Left lung (tissue), 14 donors: ENCODE measurements at places on chromosomes 12 and 14. TPM values are rescaled to one million over a fixed set of nuclear protein-coding genes. Genes with fewer than 3 reads are reported as not detected.

Gene GZMB
- 0.53 TPM for polyA plus RNA-seq

Gene P2RX2
- 4.2 TPM for polyA plus RNA-seq

DNA sequence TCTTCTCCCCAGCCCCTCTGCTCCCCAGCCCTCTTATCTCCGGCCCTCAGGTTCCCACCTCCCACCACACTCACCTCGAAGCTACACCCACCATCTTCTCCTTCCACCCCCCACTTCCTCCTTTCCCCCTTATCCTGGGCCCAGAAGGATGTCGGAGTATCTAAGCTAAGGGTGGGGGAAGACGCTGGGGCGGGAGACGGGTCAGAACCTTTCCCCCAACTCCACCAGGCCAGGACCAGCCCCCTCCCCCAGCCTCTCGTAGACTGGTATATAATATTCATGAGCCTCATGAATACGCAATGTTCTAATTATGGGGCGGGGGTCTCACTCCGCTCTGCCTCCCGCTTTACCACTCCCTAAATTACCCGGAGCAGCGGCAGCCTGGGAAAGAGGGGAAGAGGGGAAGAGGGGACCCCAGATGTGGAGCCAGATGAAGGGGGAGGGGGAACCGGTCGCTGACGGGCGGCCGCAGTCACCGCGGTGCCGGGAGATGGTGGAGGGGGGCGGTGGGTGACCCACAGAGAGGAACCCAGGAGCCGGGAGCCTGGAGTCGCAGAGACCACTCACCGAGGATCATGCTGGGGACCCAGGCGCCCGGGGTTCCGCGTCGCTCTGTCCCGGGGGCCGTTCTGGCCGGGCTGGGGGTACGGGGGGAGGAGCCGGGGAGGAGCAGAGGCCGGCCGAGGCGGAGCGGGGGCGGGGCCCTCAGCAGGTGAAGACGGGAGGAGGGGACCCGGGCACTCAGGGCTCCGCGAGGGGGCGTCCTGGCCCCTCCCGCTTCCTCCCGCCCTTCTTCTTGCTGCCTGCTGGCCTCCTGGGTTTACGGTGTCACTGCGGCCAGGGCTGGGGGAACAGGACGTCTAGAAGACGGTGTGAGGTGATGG lies 6.4 kb upstream of the ZNF385A start:
- peak; percentile 65 for DNase-seq

DNA sequence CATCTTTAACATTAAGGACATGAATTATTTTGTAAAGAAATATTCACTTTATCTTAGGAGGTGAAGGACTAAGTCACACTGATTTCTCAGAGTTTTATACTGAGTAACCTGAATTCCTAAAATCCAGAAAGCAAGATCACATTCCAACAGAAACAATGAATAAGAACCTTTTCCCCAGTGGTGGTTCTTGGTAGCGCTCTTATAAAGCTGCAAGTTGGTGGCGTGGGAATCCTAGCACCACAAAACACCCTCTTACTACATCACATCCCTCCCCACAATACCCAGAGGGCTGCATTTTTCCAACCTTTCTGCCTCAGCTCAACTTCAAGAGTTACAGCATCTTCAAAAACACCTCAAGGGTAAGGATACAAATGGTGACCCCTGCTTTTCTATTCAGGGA lies 44.0 kb upstream of the SMUG1 start:
- no peak for DNase-seq

DNA sequence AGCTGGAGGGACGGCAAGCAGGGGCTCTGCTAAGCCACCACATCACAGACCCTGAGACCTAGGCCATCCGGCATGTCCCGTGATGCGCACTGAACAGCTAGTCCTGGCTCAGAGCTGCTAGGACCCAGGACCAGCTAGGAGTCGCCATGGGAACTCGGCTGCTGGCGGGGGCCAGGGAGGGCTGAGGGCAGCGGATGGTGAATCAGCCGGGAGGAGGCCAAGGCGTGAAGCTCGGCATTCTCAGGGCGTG lies 5.1 kb downstream of the AHNAK2 start:
- peak; percentile 89 for DNase-seq

Gene GPR84
- polyA plus RNA-seq = 0.39 TPM

DNA sequence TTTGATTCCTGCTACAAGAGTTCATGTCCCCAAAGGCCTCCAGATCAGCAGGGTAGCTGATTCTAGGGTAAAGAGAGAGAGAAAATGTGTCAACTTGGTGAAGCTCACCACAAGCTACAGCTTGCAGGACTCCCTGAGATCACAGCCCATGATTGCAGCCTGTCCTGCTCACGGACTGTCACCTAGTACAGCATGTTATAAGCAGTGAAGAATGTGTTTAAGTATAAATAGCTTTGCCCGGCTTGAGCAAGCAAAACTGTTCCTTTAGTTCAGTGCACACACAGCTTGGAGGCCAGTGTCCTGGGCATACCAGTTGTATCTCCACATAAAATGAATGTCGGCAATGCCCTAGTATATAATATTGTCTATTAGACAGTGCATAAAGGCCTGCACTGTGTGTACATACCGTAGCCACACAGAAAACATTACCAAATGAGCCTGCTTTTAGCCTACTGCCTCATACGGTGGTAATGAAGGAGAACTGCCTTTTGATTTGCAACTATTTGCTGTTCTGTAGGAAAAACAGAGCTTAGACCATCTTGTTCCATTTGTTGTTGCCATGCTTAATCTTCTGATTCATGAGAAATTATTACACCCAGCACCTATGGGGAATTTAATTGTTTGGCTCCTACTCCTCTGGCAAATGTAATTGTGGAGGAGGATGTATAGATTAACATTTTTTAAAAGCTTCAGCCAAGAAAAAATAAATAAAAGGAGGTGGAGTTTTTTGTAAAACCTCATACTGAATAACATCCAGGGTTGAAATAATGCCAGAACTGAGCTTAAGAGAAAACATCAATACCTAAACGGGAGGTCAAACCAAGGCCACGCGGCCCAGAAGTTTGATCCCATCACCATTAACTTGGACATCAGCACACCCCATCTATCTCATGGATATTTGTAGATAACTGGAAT lies 108.1 kb upstream of the G2E3 start:
- no peak for DNase-seq

GRCh38 chr12:123346946-123347345 lies 17.7 kb downstream of the SBNO1 start:
- DNase-seq = no peak

- DNase-seq = no peak
Measured at GRCh38 chr12:104473374-104473983, 16.7 kb downstream of the CHST11 start.

GRCh38 chr12:106287364-106287763 lies 15.2 kb upstream of the TCP11L2 start:
- no peak for DNase-seq

GRCh38 chr12:85856966-85857365 lies 17.1 kb upstream of the NTS start:
- DNase-seq = no peak

DNA sequence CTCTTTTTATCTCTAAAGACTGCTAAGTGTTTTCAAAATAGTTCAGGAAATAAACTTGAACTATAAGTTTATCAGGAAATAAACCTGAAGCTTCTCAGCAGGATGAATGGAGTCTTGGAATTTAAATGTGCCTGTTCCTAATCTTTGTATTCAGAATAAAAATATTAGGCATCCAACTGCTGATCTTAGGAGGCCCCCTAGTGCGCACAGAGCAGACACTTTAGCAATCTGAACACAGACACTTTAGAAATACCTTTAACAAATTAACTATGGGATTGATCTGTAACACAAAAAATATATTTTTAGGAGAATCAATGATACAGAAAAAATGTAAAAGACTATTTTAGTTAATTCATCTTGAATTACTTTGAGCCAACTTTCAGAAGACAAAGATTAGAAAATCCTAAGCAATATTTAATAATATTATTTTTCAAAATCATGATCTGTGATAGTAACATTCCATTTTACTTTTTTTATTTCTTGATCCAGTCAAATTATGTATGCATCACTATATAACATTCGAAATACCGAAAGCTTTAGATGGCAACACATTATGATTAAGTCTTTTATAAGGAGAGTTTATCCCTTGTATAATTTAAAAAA lies 80.9 kb downstream of the SLC41A2 start:
- DNase-seq = peak; percentile 59

Gene CABP1
- polyA plus RNA-seq = 3.2 TPM
